ENCODE measurements at places on chromosomes 4 and X.

- DNase-seq, result no peak
Measured at GRCh38 chrX:136130931-136131833, 16.2 kb upstream of the FHL1 start.

DNA sequence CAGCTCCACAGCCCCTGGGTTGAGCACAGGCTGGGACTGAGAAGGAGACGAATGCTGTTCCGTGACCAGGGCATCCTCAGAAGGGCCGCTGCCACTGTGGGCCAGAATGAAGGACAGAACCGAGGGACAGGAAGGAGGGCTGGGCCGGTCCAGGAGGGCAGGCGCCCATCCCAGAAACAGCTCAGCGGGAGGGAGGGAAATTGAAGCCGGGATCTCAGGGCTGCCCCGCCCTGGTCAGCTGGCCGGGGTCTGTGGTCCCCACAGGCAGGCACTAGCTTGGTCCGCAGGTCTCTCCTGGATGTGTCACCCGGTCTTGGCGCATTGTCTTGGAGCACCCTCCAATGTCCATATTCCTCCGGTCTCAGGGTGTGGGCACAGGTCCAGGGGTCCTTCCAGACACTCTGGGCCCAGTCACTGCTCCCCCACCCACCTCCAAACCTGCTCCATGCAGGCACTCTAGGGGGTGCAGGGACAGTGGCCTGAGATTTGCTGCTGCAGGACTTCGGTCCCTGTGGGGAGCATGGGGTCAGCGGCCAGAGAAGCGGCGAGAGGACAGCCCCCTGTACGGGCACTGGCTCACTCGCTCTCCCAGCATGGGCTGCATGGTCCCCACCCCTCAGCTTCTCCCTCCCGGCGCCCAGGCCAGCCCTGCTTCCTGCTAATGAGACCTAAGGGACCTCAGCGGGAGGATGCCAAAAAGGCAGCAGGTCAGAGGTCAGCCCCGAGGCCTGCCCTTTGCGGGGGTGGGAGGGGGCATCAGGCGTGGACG, 23.9 kb upstream of the MXD4 start:
- DNase-seq, result no peak

GRCh38 chr4:70706516-70706915, 15.2 kb upstream of the RUFY3 start:
- no peak for DNase-seq

GRCh38 chrX:10235851-10236250, 79.1 kb downstream of the CLCN4 start:
- DNase-seq, result no peak

DNA sequence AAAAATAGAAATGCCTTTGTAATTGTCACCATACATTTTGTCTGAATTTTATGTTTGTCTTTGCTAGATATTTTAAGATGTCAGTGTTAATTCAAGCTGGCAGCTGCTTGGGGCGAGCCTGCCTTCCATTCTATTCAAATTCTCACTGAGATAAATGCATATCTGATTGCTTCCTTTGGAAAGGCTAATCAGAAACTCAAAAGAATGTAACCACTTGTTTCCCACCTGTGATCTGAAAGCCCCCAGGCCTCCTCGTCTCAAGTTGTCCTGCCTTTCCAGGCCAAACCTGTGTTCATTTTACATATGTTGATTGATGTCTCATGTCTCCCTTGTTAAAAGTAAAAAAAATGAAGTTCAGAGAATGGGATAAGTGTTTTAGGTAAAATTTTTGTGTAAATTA, 318.7 kb upstream of the TECRL start:
- no peak for DNase-seq

DNA sequence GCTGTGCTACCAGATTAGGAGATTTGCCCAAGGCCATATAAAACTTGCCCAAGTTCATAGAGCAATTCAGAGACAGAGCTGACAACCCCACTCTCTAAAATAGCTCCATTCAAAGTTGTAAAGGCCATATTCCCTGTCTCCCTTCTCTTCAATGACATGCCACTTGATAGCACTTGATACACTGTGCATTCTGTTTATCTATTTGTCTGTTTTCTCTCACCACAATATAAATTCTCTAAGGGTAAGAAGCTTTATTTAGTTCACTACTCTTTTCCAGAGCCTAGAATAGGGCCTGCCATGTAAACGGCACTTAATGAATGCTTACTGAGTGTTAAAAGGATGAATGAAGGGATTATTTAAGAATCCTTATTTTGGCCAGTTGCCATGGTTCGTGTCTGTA, 24.1 kb upstream of the MAP9 start:
- no peak for DNase-seq

GRCh38 chr4:912548-913279, 19.4 kb downstream of the GAK start:
- no peak for DNase-seq

DNA sequence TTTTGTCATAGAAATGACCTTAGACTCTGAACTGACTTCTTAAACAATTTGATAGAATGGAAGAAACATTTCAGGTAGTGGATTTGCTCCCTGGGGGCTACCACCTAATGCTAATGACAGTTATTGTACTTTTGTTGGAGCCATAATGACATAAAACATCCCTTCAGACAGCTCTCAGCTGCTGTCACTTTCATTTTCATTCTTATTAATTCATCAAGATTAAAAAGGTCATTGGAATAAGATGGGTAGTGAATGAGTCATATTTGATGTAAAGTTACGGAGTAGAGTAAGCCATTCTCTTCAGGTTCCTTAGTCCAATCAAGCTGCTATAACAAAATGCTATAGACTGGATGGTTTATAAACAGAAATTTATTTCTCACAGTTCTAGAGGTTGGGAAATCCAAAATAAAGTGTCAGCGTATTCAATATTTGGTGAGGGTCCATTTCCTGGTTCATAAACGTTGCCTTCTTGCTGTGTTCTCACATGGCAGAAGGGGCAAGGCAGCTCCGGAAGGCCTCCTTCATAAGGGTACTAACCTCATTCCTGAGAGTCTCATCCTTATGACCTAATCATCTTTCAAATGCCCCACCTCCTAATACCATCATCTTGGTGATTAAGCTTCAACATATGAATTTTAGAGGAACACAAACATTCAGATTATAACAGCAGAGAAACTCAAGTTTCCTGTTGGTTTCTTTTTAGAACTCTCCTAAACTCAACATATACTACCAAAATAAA, 268.5 kb downstream of the ARAP2 start:
- DNase-seq, result no peak

DNA sequence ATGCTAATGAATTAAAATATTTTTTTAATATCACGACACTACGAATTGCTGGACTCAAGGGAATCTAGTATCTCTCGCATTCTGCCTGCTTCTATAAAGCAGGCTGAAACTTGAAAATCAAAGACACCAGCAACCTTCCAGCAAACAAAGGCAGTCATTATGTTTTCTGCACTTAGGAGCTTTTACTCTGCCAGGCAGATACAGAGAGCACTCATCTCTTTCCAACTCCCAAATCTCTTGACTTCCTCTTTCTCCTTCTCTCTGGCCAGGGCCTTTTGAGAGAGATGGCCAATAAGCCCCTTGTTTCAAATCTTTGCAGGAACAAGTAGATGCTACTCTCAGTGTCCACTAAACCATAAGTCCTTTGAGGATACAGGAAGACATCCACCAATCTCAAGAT, 95.2 kb upstream of the KLF3 start:
- no peak for DNase-seq

- peak; percentile 38 for DNase-seq
Measured at GRCh38 chrX:150692831-150693724, at the start of gene MTMR1. MTMR1 (plus strand) TSS chrX:150693396; CDS start chrX:150693531, 135 bp downstream.

- DNase-seq, result no peak
Measured at GRCh38 chr4:106058921-106059320, 163.7 kb downstream of the NPNT start.

DNA sequence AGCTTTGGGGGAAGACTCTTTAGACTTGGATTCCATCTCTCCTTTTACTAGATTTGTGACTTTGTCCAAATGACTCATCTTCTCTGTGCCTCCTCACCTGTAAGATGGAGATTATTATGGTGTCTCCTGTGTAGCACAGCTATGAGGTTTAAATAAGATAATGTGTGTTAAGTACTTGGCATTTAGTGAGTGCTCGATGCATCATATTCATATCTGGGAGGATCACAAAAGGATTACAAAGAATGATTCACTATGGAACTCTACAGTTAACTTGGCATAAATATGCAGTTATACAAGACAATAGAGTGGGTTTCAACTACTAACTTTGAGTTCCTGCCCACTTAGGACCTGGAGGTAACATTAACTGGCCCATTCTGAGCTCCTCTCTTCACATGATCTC, 2.3 kb downstream of the GBA3 start:
- no peak for DNase-seq

GRCh38 chr4:79958466-79959264, 114.4 kb downstream of the ANTXR2 start:
- DNase-seq, result no peak

GRCh38 chr4:104735174-104735573, 240.5 kb upstream of the CXXC4 start:
- DNase-seq, result no peak

DNA sequence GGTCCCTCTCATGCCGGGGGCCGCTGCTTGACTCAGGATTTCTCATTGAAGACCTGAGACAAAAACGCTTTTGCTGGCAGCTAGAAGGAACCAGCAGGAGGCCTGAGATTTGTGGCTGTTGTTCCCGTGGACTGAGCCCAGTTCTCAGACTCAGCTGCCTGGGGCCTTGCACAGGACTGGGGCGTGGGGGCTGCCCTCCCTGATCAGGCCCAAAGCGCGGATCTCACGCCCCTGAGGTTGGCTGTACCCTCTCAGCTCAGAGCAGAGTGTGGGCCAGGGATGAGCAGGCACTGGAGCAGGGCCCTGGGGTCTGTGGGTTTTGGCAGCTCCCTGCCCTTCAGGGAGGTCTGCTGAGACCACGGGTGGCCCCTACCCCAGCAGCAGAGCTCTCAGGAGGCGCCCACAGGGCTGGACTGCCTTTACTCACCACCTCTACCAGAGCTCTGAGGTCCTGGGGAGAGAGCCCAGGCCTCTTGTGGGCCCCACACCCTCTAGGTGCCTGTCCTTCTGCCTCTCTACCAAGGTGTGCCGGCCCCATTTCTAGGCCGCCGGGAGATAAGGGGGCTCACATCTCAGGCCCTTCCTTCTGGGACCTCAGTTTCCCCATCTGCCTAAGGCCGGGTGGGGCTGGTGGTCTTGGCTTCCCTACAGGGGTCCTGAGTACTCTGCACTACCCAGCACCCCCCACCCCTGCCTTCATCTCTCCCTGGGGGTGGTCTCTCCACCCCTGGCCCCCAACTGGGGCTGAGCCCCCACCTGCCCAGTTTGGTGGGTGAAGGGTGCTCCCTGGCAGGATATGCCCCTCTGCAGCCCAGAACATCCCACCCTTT, 5.6 kb downstream of the MSANTD1 start:
- DNase-seq, result no peak

DNA sequence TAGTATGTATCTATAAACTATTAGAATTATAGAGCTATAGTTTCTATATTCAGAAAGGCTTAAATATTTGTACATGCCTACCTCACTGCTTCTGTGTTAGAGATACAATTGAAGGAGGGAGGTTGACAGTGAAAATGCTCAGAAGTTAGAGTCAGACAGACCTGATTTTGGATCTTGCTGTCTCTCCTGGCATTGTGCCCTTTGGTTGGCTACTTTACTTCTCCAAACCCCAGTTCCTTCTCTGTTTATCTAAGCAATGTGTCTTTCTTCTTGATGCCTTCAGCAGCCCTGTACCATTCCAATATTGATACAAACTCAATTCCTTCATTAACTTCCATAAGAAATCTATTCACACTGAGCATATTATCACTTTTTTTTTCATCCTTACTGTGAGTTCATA, 28.7 kb downstream of the CCNG2 start:
- DNase-seq, result no peak

DNA sequence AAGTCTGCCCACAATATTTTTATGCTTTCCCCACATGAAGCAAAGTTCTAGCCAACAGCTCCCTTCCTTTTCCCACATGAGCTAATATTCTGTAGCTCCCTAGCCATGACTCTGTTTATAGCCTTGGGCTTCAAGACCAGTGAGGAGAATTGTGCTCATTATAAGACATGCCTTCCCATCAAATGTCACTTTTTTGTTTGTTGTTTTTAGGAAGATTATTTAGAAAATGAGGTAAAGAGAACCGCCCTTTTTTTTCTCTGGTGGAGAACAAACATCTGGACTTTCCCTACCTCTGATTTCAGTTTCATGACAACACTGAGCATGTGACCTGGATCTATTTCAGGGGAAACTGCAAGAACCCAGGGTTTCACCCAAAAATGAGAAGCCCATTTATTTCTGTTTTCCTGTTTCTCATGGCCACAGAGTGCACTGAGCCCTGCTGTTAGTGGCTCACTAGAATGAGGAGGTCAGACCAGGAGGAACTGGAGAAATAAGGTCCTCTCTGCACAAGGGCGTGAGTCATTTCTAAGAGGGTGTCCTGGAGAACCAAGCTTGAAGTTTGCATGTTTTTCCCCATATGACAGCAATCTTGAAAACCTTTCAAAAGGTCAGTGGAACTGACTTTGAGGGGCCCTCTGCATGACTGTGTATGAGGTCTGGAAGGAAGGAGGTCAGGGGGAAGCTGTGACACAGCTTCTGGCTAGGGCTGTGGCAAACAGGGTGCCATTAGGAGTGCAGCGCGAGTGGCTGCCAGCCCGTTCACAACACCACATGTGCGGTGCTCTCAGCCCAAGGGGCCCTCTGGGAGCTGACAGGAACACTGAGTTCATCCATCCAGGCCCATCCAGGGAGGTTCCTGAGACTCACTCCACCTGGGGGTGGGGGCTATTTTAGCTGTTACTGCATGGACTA, 55.2 kb downstream of the CHST7 start:
- no peak for DNase-seq

- DNase-seq, result peak; percentile 59
Measured at GRCh38 chrX:120308959-120309872, 2.0 kb downstream of the TMEM255A start.

- DNase-seq, result no peak
Measured at GRCh38 chr4:185592845-185593488, 57.7 kb upstream of the PDLIM3 start.

DNA sequence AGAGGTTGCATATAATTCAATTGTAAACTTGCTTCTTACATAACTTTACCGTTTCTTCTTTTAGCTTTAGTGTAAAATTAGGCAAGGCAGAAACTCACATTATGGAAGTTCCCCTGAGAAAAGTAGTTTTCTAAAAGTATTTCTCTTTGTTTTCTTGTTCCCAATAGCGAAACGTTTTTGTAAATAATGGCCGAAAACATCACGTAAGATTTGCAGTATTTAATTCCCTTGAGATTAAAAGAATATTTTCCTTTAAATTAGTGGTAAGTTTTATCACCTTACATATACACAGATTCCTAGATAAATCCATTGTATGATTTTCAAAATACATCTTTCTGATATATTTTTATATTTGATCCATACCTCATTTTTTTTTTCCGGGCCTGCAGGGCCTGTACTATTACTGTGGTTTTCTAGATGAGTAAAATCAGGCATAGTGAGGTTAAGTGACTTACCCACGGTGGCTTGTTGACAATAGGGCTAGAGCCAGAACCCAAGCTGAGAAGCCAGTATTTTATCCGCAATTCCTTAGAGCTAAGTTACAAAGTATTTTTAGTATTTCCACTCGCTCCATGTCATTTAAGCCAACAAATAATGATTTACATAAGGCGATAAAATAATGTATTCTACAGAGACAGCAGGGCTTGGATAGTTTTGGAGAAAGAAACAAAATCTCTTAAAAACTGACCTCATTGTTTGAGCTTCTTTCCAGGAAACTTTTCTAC, 82.2 kb upstream of the VEGFC start:
- DNase-seq, result no peak

- DNase-seq, result no peak
Measured at GRCh38 chr4:142777045-142777743, 68.9 kb downstream of the INPP4B start.
